Fibroblast of skin of abdomen (primary cell): ENCODE measurements at places on chromosomes 5 and 9.
A peak's percentile ranks its signal among the peaks of the same experiment; 100 is the strongest.

GRCh38 chr5:115369430-115370144, 73.1 kb upstream of the CCDC112 start:
- no peak for DNase-seq

DNA sequence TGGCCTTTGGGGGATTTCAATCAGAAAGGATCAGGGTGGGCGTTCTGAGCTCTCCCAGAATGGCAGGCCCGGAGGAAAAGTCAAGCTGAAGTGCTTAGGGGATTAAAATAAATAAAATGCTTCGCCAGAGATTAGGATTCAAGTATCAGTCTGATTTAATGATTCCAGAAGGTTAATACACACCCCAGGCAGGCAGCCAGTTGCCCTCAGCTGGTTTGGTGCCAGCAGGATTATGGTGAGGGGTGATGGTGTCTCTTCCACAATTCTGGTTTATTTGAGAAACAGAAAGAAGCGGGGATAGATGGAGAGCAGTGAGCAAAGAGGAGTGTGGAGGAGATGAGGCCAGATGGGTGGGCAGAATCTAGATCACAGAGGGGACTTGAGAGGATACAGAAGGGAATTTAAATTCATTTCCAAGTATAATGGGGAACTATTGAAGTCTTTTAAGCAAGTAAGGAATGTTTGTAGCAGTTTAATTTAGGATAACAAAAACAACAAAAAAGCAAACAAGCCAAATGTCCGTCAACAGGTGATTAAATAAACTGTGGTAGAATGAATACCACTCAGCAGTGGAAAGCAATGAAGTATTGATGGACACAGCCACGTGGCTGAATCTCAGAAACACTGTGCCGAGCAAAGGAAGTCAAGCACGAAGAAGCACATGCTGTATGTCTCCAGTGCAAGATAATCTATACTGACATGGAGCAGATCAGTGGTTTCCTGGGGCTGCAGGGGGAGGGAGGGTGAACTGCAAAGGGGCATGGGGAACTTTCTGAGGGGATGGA, 297.7 kb downstream of the MSX2 start:
- no peak for DNase-seq

DNA sequence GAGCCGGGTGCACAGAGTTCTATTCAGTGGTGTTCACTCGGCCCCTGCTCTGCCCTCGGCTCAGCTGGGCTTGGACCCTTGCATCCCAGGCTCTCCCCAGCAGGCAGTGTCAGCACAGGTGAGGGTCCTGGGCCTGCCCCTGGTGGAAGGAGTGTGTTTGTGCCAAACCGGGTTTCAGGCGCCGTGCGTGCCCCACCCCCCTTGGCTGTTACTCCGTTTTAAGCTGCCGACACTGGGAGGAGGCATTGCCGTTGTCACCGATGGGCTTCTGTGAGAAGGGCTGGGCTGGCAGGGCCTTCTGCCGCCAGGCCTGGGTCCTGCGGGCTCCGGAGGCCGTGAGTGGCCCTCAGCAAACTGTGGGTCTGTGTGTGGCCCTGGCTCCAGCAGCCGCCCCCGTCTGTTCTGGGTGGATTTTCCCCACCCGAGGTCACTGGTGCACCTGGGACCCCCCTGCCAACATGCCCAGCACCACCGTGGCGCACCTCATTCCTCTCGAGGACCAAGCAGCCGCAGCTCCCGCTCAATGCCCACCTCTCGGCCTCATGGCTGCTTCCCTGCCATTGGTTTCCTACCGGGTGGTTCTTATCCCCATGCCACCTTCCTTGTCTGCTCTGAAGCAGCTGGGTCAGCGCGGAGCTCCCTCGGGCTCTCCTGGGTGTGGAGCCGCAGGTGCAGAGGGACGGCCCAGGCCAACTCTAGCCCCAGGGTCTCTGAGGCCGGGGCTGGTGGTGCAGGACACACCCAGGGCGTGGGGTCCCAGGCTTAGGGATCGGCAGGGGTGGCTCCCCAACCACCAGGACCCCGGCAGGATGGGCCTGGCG, 44.3 kb upstream of the EXOC3 start:
- DNase-seq = no peak

DNA sequence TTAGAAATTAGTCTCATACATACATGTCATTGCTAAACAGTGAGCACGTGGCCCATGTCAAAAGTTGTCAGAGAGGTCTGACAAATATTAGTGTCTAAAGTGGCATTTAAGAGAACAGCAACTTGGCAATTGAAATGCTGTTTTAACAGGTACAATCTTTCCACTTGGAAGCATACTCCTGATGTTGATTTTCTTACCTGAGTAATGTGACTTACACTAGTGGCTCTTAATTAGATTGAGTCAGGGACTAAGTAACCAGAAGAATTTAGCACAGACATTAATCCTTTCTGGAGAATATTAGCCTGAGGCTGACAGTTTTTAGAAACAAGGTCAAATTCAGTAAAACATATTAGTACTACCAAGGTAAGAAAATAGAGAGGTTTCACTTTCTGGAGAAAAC, 357.0 kb upstream of the ZNF608 start:
- DNase-seq = no peak

DNA sequence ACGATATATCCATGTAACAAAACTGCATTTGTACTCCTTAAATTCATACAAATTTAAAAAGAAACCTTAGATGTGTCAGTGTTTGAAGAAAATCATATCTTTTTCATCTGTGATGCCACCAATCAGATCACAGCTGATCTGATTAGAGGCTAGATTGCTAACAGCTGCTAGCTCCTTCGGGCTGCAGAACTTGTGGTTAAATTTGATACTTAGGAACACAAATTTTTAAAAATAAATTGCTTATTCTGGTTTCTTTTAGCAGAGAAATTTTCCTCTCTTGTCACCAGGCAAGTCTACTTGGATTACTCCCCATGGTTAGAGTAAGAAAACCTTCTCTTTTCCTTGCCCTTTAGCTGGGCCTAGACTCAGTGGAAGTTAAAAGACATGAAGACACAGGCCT, 94.6 kb upstream of the RANBP6 start:
- DNase-seq = no peak

DNA sequence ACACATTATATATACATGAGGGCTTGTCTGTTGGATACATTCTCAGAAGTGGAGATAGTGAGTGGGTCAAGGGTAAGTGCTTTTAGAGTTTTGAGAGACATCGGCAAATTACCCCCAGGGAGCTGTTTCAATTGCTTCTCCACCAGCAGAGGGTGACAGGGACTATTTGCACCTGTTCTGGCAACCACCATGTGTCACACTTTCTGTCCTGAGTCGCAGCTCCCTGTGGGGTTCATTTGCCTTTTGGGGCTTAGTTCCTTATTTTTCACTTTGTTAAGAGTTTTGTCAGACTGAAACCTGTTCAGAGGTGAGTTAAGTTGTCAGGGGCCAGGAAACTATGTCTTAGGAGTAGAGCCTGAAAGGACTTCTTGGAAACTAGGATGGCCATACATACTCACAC, 20.1 kb upstream of the SLC36A1 start:
- DNase-seq = no peak

GRCh38 chr9:12813960-12814876, 39.4 kb downstream of the LURAP1L start:
- DNase-seq = peak; percentile 100

- DNase-seq = no peak
Observed at GRCh38 chr5:136525597-136525996, 160.3 kb upstream of the TRPC7 start.

DNA sequence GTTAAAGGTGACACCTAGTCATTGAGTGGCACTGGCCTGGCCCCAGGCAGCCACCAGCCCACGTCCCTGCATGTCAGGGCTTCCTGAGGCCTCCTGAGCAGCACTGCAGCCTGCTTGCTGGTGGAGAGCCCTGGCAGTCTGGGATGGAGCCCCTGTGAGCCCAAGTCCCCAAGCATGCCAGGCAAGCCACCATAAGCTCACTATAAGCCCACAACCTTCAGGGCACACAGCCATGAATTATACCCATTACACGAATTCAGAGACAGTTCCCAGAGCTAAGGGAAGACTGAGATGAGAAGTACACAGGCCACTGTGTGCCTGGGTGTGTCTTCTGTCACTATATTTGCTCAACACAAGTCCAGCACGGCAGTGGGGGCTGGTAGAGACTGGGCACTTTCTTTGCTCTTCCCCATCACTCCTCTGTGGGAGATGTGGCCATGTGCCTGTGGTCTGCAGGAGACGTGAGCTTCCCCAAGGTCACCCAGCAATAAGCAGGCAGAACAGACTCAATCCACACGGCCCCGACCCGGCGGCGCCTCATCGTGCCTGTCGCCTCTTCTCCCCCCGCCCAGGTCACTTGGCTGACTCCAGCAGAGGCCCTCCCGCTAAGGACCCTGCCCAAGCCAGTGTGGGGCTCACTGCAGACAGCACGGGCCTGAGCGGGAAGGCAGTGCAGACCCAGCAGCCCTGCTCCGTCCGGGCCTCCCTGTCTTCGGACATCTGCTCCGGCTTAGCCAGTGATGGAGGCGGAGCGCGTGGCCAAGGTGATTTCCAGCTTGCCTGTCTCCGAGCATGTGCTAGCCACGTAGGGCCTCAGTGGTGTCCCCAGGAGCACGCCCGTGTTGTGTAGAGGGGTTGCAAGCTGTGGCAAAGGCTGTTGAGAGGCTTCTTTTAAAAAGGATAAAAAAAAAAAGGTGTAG, 114.8 kb downstream of the WNK2 start:
- DNase-seq = no peak

GRCh38 chr9:75891277-75891741, 836 bp downstream of the PCSK5 start:
- DNase-seq = peak; percentile 27
